Skeletal muscle cell (primary cell): ENCODE measurements at places on chromosomes 4 and X.

- DNase-seq: no peak
Measured at GRCh38 chrX:30224536-30224935, 5.9 kb upstream of the MAGEB3 start.

DNA sequence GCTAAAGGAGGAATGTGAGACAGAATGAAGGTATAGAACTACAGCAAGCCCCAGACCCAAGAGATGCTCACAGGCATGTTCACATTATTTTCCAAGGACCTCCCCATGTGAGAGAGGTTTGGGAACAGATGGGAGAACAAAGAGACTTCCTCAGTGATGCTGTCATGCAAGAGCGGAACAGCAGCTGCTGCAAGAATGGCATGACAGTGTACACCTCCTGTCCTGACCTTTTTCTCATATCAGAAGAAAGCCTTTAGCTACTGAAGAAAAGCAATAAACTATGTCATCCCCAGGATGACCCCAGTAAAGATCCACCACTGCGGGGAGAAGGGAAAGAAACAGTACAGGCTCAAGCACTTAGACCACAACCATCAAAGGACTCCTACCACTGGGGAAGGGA lies 7.2 kb downstream of the PRDM5 start:
- DNase-seq: no peak

DNA sequence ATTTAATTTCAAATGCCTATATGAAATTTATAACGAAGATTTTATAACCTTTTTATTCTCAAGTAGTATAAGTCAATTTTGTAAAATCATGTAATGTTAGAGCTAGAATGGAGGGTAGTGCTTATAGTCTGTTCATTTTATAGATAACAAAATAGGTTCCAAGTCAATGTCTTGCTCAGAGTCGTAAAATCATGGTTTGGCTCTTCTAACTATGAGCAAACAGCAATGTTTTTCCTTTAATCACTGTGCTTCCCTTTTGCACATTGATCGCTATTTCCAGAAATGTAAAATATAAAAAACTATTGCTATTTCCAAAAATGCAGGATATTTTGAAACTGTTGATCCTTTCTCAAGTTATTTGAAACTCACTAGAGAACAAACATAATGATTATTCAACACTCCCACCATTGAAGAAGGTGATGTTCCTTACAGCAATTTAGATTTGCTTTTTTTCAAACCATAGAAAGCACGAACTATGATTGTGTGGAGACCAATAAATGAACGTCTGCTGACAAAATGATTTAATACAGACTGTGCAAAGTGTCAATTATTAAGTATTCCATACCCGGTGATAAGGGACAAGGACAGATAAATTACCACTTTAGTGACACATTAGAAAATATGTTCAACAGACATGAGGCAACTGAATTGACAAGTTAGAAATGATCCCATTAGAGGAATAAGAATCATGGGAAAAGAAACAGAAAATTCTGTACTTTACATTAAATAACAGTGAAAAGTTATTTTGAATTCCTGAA lies 412.1 kb upstream of the TECRL start:
- no peak for DNase-seq

GRCh38 chr4:16217300-16218051 lies 8.8 kb downstream of the TAPT1 start:
- DNase-seq: no peak

DNA sequence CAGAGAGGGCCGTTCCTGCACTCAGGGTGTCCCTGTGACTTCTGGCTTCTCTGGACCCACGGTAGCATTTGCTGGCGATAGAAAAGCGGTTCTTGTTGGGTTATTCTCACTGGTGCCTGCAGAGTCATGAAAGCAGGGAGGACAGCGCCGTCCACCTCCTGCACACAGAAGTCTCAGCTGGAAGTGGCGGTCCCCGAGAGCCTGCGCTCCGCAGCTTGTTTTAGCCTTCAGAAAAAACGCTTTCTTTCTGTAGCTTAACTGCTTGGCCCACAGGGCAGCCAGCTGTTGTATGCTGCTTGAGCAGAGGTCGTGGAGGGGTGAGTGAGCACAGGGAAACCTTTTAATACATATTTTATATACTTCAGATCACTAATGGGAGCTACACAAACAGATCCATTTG lies 400.7 kb upstream of the FAT1 start:
- DNase-seq: no peak

GRCh38 chr4:140069066-140069465 lies 84.9 kb downstream of the MAML3 start:
- no peak for DNase-seq

DNA sequence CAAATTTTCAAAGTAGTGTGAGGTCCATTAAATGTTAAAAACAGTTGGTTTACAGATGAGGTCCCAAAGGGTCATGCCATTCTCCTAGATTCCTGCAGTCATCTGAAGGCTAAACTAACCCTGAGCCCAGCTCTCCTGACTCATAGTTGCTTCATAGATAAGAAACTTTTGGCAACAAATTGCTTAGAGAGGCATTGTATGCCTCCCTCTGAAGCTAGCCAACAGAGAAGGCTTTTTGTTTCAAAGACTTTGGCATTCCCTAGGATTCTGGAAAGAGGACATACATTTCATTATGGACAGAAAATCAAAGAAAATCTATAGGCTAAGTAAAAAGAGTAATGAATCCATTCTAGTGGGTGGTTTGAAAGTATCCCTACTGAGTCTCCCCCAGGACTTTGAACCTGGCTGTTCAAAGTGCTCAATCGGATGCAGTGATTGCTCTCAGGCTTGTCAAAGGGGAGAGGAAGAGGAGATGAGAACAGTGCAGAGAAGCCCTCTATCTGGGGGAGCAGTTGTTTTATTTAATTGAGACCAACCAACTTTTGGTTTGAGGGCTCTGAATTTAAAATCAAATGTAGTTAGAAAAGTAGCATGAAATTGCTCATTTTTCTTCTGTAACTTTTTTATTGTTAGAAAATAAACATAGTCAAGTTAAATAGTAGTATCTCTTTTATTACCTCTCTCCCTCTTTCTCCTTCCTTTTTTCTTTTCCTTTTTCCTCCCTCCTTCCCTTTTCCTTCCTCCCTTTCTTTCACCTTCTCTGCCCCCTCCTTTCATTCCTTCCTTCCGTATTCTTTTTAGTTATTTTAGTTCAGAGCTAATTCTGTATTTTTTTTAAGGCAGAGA lies 72.3 kb upstream of the ZNF518B start:
- DNase-seq: no peak

DNA sequence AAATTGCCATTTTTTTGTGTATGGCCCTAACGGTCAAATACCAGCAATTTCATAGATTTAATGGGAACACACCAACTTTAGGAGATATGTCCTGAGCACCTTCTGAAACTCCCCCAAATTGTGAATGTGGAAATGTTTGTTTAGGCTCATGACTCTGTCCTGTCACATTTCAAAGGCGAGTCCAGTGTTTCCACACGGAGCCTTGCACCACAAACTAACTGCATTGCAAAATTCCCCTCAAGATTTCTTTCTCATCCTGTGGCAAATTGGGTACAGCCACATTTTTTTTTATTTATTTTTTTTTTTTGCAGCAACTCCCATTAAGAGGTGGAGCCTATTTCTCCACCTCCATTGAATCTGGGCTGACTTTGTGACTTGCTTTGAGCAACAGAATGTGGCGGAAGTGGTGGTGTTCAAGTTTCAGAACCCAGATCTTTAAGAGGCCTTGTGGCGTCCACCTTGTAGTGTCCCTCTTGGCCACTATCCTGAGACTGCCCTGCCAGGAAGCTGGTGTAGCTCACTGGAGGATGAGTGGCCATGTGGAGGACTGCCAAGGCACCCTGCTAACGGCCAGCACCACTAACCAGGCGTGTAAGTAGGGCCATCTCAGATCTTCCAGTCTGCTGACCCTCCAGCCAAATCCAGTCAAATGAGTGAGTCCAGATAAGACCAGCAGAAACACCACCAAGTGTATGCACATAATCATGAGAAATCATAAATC lies 172.4 kb upstream of the SCML1 start:
- no peak for DNase-seq

GRCh38 chr4:98546910-98547594 lies 111.4 kb downstream of the TSPAN5 start:
- no peak for DNase-seq

GRCh38 chr4:110289601-110290100 lies 91.2 kb upstream of the ELOVL6 start:
- DNase-seq: no peak

DNA sequence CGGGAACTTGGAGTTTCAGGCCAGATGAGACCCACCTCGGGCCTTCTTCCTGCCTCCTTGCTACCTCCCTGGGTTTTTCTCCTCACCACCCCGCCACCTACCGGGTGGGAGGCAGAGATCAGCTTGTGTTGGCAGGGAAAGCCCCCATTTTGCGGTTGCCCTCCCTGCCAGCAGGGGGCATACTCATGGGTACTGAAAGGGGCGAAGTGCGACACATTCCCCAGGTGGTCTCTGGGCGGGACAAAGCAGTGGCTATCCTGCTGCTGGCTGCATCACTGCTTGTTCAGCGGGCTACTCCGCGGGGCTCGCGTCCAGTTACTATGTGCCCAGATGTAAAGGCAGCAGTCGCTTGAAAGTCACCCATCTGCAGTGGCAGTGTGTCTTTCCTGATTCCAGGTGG lies 330.3 kb downstream of the PDHA2 start:
- no peak for DNase-seq
